ENCODE measurements at places on chromosomes 1 and 21.

- H3K36me3 ChIP-seq = no peaks in the 10 kb centered on the region
- no peaks in the 10 kb centered on the region for H3K27me3 ChIP-seq
- H3K4me1 ChIP-seq = peaks cover 12% of the 10 kb centered on the region
- no peak overlapping the region for H3K27ac ChIP-seq
- DNase-seq = peak; percentile 22
Measured at GRCh38 chr1:100834777-100835660, 59.6 kb downstream of the EXTL2 start.

DNA sequence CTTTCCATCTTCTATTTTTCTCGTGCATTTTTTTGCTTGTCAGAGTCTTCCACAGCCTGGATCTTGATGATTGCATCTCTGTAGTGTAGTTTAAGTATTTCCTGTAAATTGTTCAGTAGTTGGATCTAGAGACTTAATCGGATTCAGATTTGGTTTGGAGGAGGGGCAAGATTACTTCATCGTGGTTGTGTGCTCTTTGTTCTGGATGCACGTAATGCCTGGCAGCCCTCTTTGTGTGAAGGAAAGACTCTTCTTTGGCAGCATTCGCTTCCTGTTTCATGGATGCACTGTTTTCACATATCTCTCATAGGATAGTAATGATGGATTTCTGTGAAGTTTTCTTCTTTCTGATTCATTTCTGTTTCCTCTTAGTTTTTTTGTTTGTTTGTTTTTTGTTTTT lies 14.2 kb downstream of the SEMA4A start:
- DNase-seq = peak; percentile 64
- peak overlapping the region; percentile 50 for H3K27ac ChIP-seq
- no peak overlapping the region for H3K4me3 ChIP-seq
- H3K27me3 ChIP-seq = no peaks in the 10 kb centered on the region
- no peaks in the 10 kb centered on the region for H3K36me3 ChIP-seq

- DNase-seq = peak; percentile 89
- H3K4me1 ChIP-seq = peaks cover 38% of the 10 kb centered on the region
- no peaks in the 10 kb centered on the region for H3K27me3 ChIP-seq
- H3K36me3 ChIP-seq = no peaks in the 10 kb centered on the region
Measured at GRCh38 chr1:185646202-185646683, 87.9 kb upstream of the HMCN1 start.

DNA sequence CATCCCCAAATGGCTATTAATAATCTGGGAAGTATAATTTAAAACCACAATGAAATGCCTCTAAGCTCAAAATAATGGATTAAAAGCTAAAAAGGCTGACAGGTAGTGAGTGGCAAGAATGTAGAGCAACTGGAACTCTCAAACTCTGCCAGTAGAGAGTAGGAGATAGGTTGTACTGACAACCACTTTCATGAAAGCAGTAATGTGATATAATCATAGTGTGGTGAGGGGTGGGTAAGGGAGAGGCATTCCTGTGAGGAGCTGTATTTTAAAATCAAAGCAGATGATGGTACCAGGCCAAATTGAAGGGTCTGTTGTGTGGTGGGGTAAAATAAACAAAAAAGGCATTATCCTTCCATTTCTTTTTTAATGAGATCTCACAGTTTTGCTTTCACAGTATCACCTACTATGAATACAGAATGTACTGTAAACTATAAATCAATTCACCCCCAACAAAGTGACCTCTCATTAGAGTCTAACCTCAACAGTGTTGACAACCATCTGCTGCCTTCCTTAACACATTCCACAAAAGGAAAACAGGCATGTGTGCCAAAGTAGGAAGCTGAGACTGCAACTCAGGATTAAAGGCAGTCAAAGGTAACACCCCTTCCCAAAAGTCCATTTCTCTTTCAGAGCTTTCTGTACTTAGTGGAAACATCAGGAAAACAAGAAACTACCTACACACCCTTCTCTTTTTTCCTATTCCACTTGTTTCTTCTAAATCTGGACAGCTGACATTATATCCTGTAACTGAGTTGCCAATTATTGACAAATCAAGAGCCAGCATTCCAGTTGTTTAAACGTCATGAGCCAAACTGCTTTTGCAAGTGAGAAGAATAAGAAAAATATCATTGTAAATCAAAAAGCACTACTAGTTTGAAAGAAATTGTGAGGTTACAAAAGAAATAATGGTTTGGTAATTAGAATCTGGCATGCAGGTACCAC lies 130.8 kb downstream of the FAF1 start:
- no peaks in the 10 kb centered on the region for H3K27me3 ChIP-seq
- DNase-seq = no peak

GRCh38 chr1:64147759-64148158 lies 55.7 kb upstream of the UBE2U start:
- no peak for DNase-seq
- no peaks in the 10 kb centered on the region for H3K27me3 ChIP-seq
- no peak overlapping the region for H3K27ac ChIP-seq
- no peaks in the 10 kb centered on the region for H3K4me1 ChIP-seq
- no peak overlapping the region for H3K4me3 ChIP-seq
